ENCODE measurements at places on chromosomes 2 and 18. TPM values are rescaled to one million over a fixed set of nuclear protein-coding genes. Genes with fewer than 3 reads are reported as not detected.

GRCh38 chr2:42513252-42513918 lies 19.6 kb upstream of the KCNG3 start:
- H3K27me3 ChIP-seq: no peaks in the 10 kb centered on the region
- no peak overlapping the region for H3K4me3 ChIP-seq
- peak; percentile 71 for DNase-seq
- H3K4me1 ChIP-seq: no peaks in the 10 kb centered on the region
- H3K27ac ChIP-seq: no peak overlapping the region

GRCh38 chr2:75098856-75099255 lies 100.5 kb downstream of the TACR1 start:
- H3K27ac ChIP-seq: no peak overlapping the region
- DNase-seq: peak; percentile 66
- H3K4me3 ChIP-seq: peak overlapping the region; percentile 29
- H3K27me3 ChIP-seq: peaks cover 9% of the 10 kb centered on the region
- H3K36me3 ChIP-seq: no peaks in the 10 kb centered on the region

DNA sequence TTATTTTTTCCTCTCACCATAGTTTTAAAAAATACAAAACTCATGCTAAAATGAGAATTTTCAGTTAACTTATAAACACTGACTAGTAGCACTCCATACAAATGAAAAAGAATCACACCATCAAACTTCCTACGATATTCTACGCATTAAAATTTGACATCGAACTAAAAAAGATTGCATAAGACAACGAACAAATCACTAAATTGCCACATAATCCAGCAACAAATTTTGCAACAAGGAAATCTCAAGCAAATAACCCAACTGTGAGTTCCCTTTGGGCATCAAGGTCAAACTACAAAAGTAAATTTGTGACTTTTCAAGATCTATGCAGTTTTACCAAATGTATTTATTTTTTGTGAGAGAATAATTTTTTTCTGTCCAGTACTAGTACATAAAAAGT lies 1.5 kb downstream of the MAP3K2 start:
- H3K27ac ChIP-seq: peak overlapping the region; percentile 98
- H3K4me3 ChIP-seq: peak overlapping the region; percentile 98
- DNase-seq: peak; percentile 55
- H3K27me3 ChIP-seq: no peaks in the 10 kb centered on the region

- no peaks in the 10 kb centered on the region for H3K36me3 ChIP-seq
- no peak overlapping the region for H3K4me3 ChIP-seq
- no peak overlapping the region for H3K27ac ChIP-seq
- no peak for DNase-seq
These were observed 197.3 kb downstream of the DCC start for GRCh38 chr18:52537261-52537660.

- H3K4me3 ChIP-seq: no peak overlapping the region
- no peaks in the 10 kb centered on the region for H3K4me1 ChIP-seq
- DNase-seq: no peak
These were observed 15.0 kb upstream of the ZNF407 start for GRCh38 chr18:74582642-74583041.

DNA sequence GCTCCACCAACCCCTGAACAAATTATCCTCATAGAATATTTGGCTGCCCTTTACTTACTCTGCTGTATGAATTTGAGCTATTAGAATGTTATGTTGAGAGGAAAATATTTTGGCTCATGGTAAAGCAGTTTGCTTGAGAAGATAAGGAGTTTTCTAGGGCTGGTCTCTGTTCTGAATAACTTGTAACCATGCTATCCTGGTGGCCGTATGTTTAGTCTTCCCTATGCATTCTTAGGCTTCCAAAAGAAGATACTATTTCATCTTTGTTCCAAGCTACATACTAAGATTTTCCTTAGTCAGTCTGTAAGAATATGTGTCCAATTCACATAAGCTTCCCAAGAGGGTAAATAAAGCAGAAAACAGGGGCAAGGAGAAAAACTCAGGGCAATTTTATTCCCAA lies 1105.1 kb upstream of the PIK3C3 start:
- DNase-seq: no peak
- no peak overlapping the region for H3K4me3 ChIP-seq
- H3K27me3 ChIP-seq: no peaks in the 10 kb centered on the region
- H3K4me1 ChIP-seq: peaks cover 7% of the 10 kb centered on the region
- H3K27ac ChIP-seq: no peak overlapping the region
- H3K36me3 ChIP-seq: no peaks in the 10 kb centered on the region

DNA sequence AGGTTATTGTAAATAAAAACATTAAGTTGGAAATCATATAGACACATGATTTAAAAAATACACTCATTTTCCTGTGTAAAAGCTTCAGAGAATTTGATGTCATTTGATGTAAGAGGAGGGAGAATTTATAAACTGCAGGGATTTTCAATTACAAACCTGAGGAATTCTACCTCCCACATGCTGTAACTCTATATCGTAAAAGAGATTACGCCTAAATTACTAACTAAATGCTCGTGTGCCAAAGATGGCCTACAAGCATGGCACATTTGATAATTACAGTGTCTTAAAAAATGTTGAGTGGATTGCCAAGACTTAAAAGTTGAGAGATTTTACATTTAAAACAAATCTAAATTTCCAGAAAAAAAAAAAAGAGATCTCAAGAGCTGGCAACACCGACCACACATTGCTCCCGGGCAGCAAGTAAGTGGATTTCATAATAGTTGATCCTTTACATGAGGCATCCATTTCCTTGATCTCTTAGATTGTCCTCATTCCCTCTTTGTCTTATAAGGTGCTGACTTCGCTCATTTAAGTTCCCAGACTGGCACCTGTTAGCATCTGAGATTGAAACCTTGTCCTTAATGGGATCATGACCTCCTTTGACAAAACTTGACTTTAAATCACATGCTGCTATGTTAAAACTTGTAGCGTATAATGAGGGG lies 840.3 kb upstream of the ZEB2 start:
- no peaks in the 10 kb centered on the region for H3K36me3 ChIP-seq
- no peaks in the 10 kb centered on the region for H3K27me3 ChIP-seq
- peaks cover 10% of the 10 kb centered on the region for H3K4me1 ChIP-seq
- no peak for DNase-seq
- H3K27ac ChIP-seq: no peak overlapping the region

The DLX1 gene
- 9.5 TPM for polyA plus RNA-seq

DNA sequence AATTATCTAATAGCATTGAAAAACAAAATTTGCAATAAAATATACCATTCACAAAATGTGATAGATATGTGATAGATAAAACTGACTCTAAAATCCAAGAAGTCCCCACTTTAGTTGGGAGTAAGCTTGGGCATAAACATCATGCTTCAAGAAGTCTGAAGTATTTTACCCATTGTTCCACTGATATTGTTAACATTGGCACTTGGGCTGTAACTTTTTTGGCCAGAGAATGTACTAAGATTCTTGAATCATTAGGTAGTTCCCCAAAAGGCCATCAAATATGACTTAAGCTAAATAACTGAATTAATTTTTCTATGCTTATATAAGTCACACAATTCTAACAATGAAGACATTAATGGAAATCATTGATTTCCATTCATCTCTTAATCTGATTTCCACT lies 413.6 kb downstream of the CDH2 start:
- no peak overlapping the region for H3K27ac ChIP-seq
- H3K4me3 ChIP-seq: no peak overlapping the region
- no peaks in the 10 kb centered on the region for H3K4me1 ChIP-seq
- no peak for DNase-seq
- no peaks in the 10 kb centered on the region for H3K36me3 ChIP-seq

The TRIM54 gene
- not detected for polyA plus RNA-seq

GRCh38 chr2:206989311-206989710 lies 50.0 kb downstream of the CPO start:
- no peaks in the 10 kb centered on the region for H3K36me3 ChIP-seq
- no peak overlapping the region for H3K27ac ChIP-seq
- H3K4me1 ChIP-seq: peaks cover 11% of the 10 kb centered on the region
- no peak overlapping the region for H3K4me3 ChIP-seq
- H3K27me3 ChIP-seq: no peaks in the 10 kb centered on the region

DNA sequence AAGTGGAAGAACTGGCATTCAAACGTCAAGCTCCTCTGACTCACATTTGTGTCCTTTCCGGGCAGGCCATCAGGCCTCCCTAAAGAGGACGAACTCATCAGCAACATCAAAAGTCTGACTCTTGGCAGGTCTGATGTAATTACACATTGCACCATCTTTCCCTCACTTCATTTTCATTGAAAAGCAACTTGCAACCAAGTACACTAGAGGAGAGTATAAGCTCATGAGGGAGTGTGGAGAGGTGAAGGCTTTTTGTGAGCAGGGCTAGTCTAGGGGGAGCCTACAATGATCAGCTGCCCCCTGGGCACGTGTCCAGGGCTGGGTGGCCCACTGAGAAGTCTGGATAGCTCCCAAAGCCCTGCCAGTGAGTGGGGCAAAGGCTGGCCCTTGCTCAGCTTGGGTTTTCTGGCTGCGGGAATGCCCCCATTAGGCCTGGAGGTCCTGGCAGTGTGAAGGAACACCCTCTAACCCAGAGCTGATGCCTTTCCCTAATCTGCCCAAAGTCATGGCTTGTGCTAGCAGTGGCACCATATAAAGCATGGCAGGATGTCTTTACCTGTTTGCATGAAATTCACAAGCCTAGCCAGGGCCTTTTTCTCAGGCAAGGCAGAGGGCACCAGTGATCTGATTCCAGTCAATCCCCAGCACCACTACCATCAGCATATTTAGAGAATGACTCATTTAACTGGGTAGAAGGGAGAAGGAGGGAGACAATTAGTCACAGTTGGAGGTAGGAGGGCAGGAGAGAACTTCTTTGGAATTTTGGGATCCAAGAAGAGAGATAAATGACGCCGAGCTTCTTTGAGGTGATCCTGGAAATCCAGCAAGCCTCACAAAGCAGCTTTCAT lies 8.5 kb upstream of the DAW1 start:
- peak overlapping the region; percentile 36 for H3K4me3 ChIP-seq
- H3K27me3 ChIP-seq: no peaks in the 10 kb centered on the region

The DNAJC5G gene
- polyA plus RNA-seq: not detected

DNA sequence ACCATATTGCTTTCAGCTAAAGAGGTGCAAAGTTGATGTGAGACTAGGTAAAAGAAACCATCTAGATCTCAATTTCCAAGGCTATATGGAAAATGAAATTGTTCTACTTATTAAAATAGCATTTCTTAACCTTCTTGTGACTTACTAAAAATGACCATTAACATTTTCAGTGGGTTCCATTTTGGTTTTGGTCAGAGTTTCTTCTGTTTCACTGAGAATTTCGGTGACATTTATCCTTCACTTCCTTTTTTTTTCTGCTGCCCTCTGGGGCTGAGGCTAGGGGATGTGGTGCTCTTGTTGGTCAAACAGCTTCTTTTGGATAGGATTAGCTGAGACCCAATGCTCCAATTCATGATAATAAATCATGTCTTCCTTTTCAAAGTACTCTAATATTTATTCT lies 44.3 kb upstream of the REL start:
- no peak overlapping the region for H3K4me3 ChIP-seq
- no peak overlapping the region for H3K27ac ChIP-seq
- no peak for DNase-seq
- no peaks in the 10 kb centered on the region for H3K36me3 ChIP-seq

The CPS1 gene
- polyA plus RNA-seq: 1.8 TPM

The PLGLB2 gene
- 0.51 TPM for polyA plus RNA-seq

The KIF1A gene
- polyA plus RNA-seq: 0.22 TPM

GRCh38 chr18:34633368-34633767 lies 76.7 kb upstream of the DTNA start:
- no peaks in the 10 kb centered on the region for H3K4me1 ChIP-seq
- no peak for DNase-seq
- H3K36me3 ChIP-seq: no peaks in the 10 kb centered on the region
- H3K27ac ChIP-seq: no peak overlapping the region

DNA sequence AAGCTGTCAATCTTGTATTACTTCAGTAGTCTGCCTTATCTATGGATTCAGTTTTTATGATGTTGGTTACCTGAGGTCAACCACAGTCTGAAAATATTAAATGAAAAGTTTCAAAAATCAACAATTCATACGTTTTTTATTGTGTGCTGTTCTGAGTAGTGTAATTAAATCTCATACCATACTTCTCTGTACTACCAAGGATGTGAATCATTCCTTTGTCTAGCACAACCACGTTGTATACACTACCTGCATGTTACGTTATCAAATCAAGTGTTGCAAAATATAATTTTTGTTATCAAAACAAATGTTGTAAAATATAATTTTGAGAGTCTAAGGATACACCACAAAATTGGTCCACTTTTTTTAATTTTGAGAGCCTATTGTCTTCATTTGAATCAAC lies 590.2 kb upstream of the SETBP1 start:
- H3K4me1 ChIP-seq: no peaks in the 10 kb centered on the region
- H3K4me3 ChIP-seq: no peak overlapping the region
- no peaks in the 10 kb centered on the region for H3K27me3 ChIP-seq
- H3K36me3 ChIP-seq: no peaks in the 10 kb centered on the region
- no peak for DNase-seq

DNA sequence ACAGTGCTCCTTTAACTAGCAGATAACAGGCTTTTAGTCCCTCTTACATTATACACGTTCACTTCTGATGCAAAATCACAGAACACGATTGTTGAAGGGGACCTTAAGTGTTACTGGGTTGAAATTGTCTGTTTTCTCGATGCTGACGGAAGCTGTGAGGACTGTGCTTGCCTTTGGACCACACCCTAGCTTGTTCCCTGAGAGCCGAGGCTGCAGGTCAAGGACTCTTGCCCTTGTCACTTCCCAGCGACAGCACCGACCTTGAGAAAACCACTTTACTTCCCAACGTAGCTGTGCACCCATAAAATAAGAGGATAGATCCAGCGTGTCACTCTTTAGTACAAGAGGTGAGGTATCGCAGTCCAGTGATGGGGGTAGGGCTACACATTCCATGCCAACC lies 701.0 kb downstream of the DCDC2C start:
- H3K36me3 ChIP-seq: no peaks in the 10 kb centered on the region
- DNase-seq: no peak
- H3K27me3 ChIP-seq: no peaks in the 10 kb centered on the region
- no peak overlapping the region for H3K4me3 ChIP-seq
- no peak overlapping the region for H3K27ac ChIP-seq
- no peaks in the 10 kb centered on the region for H3K4me1 ChIP-seq

The AGXT gene
- not detected for polyA plus RNA-seq

GRCh38 chr18:22831441-22831904 lies 101.7 kb upstream of the RBBP8 start:
- H3K36me3 ChIP-seq: no peaks in the 10 kb centered on the region
- peaks cover 22% of the 10 kb centered on the region for H3K4me1 ChIP-seq
- H3K4me3 ChIP-seq: no peak overlapping the region
- DNase-seq: peak; percentile 87
- peak overlapping the region; percentile 49 for H3K27ac ChIP-seq

- no peaks in the 10 kb centered on the region for H3K4me1 ChIP-seq
- no peak overlapping the region for H3K27ac ChIP-seq
- H3K36me3 ChIP-seq: no peaks in the 10 kb centered on the region
- DNase-seq: no peak
- H3K4me3 ChIP-seq: no peak overlapping the region
These were observed 201.1 kb downstream of the PTH2R start for GRCh38 chr2:208607694-208608093.

DNA sequence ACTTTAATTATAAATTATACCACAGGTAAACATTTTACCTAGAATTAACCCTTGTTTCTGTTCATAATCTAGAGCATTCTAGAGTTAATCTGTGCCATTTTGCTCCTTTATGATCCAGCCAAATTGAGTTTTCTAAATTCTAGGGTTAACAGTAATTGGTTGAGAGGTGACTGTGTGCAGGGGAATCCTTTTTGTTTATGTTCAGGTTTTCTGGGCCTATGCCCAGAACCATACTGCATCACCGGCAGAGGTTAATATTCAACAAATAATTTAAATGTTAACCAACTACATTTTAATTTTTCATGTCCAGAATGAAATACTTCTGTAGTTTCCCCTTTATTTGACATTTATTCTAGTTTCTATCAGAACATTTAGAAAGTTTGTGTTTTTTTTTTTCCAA lies 32.3 kb downstream of the CARF start:
- peaks cover 14% of the 10 kb centered on the region for H3K4me1 ChIP-seq
- H3K27ac ChIP-seq: no peak overlapping the region
- H3K36me3 ChIP-seq: no peaks in the 10 kb centered on the region
- no peak overlapping the region for H3K4me3 ChIP-seq

Data from GM23248 (cell line).